ENCODE measurements at places on chromosomes 12 and 14. TPM values are rescaled to one million over a fixed set of nuclear protein-coding genes. Genes with fewer than 3 reads are reported as not detected.
A peak's percentile ranks its signal among the peaks of the same experiment; 100 is the strongest.

NOVA1 gene
- not detected for total RNA-seq

CDK17 gene
- 28.1 TPM for total RNA-seq

RAN gene
- 1,268 TPM for total RNA-seq

CIT gene
- total RNA-seq, result 20.2 TPM

CYP27B1 gene
- total RNA-seq, result 1.5 TPM

ABHD4 gene
- total RNA-seq, result 26.3 TPM

CLEC9A gene
- total RNA-seq, result not detected

TAS2R7 gene
- not detected for total RNA-seq

RPL10L gene
- total RNA-seq, result not detected

DNA sequence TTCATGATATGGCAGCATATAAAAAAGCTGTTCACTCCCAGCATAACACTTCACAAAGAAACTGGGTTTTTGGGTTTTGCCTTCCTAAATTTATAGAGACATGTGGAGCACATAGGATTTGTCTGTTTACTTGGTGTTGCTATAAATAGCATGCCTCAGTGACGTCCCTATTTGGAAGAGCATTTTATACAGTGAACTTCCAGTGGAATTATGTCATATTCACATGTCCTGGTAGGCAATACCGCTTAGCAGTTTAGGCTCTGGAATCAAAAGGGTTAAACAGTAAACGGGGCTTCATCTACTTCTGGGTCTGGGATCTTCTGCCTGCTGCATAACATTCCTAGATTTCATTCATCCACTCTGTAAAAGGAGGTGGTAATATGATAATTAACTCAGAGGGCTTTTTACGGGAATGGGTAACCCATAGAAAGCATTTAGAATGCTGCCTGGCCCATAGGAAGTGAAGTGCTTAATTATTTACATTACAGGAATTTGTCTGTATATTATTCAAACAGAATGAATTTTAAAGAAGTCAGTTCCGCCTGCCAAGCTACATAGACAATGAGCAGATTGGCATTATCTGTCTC lies 396.1 kb downstream of the TMTC2 start:
- H3K36me3 ChIP-seq, result no peaks in the 10 kb centered on the region
- H3K4me3 ChIP-seq, result no peak overlapping the region
- no peaks in the 10 kb centered on the region for H3K27me3 ChIP-seq
- DNase-seq, result no peak
- no peaks in the 10 kb centered on the region for H3K4me1 ChIP-seq

DNA sequence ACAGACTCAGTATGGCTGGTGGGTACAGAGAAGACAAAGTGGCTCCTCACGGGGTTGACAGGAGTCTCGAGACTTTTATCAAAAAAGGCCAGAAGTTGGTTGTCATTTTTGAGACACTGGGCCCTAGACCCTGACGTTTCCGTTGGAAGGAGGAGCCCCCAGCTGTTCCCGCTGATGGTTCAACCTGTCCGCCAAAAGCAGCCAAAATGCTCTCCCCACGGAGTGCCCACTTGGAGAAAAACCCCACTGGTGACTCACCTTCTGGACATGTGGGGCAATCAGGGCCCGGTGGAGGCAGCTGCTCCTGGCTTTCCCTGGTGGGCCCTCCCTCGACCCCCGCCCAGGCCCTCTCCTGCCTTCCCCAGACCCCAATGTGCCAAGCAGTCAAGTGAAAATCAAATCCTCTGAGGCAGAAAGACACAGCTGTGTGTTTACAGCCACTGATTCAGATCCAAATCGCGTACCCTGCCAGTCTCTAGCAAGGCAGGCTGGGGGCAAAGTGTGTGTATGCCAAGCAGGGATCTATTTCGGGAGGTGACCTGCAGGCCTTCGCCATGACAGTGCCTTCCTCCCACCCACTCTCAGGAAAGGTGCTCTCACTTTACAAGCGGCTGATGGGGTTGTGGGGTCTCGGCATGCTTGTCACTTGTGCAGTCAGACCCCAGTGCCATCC lies 347.4 kb downstream of the DPF3 start:
- H3K4me3 ChIP-seq, result no peak overlapping the region
- H3K27ac ChIP-seq, result no peak overlapping the region
- peaks cover 1% of the 10 kb centered on the region for H3K27me3 ChIP-seq
- H3K4me1 ChIP-seq, result peaks cover 16% of the 10 kb centered on the region
- no peaks in the 10 kb centered on the region for H3K36me3 ChIP-seq

GRCh38 chr12:64560396-64561301 lies 49.6 kb upstream of the RASSF3 start:
- H3K27ac ChIP-seq, result peak overlapping the region; percentile 69
- peak overlapping the region; percentile 46 for H3K4me3 ChIP-seq
- DNase-seq, result peak; percentile 96
- H3K27me3 ChIP-seq, result peaks cover 7% of the 10 kb centered on the region

DNA sequence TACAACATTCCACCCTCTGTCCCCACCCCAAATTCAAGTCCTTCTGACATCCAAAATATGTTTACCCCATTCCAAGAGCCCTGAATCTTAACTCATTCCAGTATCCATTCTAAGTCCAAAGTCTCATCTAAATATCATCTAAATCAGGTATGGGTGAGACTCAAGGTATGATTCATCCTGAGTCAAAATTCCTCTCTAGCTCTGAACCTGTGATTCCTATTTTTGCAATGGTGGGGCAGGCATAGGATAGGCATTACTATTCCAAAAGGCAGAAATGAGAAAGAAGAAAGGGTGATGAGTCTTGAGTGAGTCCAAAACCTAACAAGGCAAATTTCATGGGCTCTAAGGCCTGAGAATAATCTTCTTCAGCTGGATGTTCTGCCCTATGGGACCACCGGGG lies 140.3 kb upstream of the FAR2 start:
- DNase-seq, result no peak
- H3K4me3 ChIP-seq, result no peak overlapping the region
- H3K4me1 ChIP-seq, result no peaks in the 10 kb centered on the region

DNA sequence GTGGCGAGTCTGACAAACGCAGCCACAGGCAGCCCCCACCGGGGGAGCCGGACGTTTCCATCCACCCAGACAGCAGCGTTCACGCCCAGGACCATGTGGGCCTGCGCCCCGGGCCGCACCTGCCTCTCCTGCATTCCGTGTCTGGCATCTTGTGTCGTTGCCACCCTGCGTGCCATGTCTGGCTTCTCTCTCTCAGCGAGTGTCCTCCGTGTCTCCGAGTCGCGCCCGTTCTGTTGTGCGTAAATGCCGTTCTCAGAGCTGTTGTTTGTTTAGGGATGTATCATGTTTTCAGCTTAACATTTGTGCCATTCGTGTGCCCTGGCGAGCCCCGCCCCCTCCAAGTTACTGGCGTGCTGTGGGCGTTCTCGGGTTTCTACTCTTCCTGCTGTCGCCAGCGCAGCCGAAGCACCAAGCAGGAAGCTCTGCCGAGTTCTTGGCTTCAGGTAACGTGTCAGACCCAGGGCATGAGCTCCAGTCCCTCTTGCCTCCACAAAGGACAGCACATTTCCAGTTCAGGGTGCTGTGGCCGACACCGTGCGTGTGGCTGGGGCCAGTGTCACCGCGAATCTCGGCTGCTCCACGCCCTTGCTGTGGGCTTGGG lies 34.6 kb downstream of the NOC4L start:
- no peak overlapping the region for H3K4me3 ChIP-seq
- no peaks in the 10 kb centered on the region for H3K36me3 ChIP-seq
- no peak for DNase-seq
- H3K27ac ChIP-seq, result no peak overlapping the region
- no peaks in the 10 kb centered on the region for H3K4me1 ChIP-seq
- H3K27me3 ChIP-seq, result peaks cover 23% of the 10 kb centered on the region

GRCh38 chr12:70508178-70508577 lies 129.1 kb downstream of the PTPRB start:
- no peak overlapping the region for H3K4me3 ChIP-seq
- H3K27ac ChIP-seq, result no peak overlapping the region
- H3K36me3 ChIP-seq, result no peaks in the 10 kb centered on the region
- no peak for DNase-seq
- no peaks in the 10 kb centered on the region for H3K27me3 ChIP-seq

DNA sequence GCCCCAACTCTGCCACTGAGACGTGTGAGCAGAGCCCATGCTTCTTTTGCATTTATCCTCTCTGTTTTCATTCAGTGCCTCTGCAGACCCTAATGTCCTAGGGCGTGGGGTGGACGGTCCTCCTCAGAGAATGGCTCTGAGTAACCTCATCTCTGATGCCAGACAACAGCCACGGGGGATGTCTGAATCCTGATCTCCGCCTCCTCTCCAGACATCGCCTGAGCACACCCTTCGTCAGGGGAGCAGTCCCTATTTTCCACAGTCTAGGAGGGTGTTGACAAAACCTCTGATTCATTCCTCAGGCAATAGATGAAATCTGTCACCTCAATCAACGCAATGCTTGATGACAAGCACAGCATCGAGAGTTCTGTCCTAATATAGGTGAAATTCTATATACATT lies 109.2 kb upstream of the DYRK2 start:
- H3K4me1 ChIP-seq, result peaks cover 35% of the 10 kb centered on the region
- DNase-seq, result no peak
- no peak overlapping the region for H3K27ac ChIP-seq
- no peak overlapping the region for H3K4me3 ChIP-seq

DNA sequence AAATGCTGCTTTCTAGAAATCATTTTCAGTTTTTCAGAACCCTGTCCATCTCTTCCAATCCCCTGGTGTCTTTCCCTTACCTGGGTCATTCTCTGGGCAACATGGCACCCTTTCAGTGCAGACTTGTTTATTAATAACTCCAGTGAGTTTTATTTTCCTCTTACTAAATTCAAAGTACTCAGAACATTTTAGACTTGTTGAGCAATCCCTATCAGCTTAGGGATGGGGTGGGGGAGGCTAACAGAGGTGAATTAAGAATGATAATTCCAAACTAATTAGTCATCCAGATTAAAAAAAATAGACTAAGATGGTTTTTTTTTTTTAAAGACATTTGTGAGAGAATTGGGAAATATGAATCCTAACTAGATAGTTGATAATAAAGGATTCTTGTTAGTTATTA lies 10.7 kb downstream of the GPRC5A start:
- peak; percentile 21 for DNase-seq
- peaks cover 27% of the 10 kb centered on the region for H3K36me3 ChIP-seq
- H3K4me1 ChIP-seq, result peaks cover 78% of the 10 kb centered on the region
- peak overlapping the region; percentile 88 for H3K27ac ChIP-seq
- peaks cover 13% of the 10 kb centered on the region for H3K27me3 ChIP-seq

DNA sequence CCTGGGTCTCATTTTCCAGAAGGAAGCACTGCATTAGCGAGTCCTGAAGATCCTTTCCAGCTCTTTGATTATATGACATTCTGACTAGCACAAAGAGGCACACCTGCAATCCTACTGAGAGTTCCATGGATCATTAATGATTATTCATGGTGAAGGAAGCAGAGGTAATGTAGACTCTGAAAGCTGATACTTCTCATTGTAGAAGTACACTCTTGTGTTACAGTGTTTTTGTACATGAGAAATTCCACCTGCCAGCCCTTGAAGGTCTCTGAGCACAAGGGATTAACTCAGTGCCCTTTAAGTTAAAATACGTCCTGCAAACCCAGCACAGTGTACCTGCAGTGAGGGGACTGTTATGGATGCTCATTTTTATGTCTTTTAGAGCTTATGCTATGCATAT lies 558.8 kb upstream of the FBXO33 start:
- H3K4me3 ChIP-seq, result no peak overlapping the region
- H3K27ac ChIP-seq, result no peak overlapping the region
- H3K4me1 ChIP-seq, result no peaks in the 10 kb centered on the region
- no peak for DNase-seq
- no peaks in the 10 kb centered on the region for H3K36me3 ChIP-seq
- no peaks in the 10 kb centered on the region for H3K27me3 ChIP-seq

- H3K27ac ChIP-seq, result peak overlapping the region; percentile 98
- H3K4me1 ChIP-seq, result peaks cover 79% of the 10 kb centered on the region
Measured at GRCh38 chr12:108804271-108804953, 53.0 kb downstream of the SSH1 start.

- H3K4me3 ChIP-seq, result no peak overlapping the region
- no peak for DNase-seq
- peaks cover 52% of the 10 kb centered on the region for H3K36me3 ChIP-seq
- H3K27me3 ChIP-seq, result no peaks in the 10 kb centered on the region
- 0 out of 2 replicates have a peak overlapping the region, but pooled peaks have one; percentile 40 for H3K27ac ChIP-seq
- H3K4me1 ChIP-seq, result peaks cover 75% of the 10 kb centered on the region
Measured at GRCh38 chr12:62291864-62292760, 31.9 kb downstream of the USP15 start.

DNA sequence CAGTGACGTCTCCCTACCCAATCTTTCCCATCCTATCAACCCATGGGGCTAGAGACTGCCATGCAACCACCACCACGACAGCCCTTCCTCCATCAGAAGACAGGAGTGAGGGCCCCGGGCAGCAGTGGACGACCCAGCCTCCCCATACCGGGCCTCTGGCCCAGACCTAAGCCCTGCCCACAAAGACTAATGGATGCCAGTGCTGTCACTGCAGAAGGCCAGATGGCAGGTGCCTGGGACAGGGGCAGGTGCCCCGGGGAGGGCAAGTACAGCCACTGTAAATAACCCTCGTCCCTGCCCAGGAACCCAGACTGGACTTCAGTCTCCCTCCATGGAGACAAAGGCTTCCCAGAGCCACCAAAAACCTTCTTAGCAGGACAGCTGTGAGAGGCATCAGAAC lies 20.3 kb upstream of the HSPB8 start:
- H3K27ac ChIP-seq, result no peak overlapping the region
- H3K36me3 ChIP-seq, result no peaks in the 10 kb centered on the region
- no peak for DNase-seq

DNA sequence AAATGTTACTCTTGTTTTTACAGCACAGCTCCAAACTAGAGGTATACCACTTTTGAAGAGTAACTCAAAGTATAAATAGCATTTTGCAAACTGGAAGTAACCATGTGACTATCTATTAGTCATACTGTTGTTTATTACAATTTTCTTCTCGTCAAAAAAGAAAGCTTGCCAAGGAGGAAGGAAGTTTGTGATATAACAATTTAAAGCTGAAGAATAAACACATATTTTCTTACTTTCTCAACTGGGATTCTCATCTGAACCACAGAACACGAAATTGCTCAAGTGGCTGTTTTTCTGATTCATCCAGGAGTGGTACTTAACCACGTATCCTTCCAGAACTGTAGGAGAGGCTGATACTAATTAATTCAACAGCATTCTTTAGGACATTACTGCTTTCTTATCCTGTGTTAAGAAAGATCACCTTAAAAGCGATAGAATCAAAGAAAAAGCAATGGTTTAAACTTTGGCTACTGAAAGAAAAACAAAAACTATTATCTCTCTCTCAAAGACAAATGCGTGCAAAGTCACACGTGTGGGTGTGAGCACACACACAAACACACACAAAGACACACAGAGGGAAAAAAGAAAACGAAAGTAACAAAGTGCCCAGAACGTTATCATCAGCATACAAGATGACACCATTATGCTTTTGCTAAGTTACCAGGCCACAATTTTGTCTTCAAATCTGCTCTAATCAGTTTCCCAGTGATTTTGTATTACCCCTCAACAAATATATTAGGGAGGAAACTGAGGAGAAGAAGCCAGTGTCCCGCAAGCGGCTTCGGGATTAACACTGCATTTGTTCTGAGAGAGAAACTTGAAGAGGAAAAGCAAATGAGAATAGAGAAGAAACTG lies at the start of gene CLEC2B:
CLEC2B (minus strand) TSS at position 48 of the 855 bp plus-strand sequence.
- H3K27ac ChIP-seq, result peak within 1 kb of the TSS; percentile 17
- H3K36me3 ChIP-seq, result no peaks in the 10 kb centered on the region
- peak; percentile 56 for DNase-seq
- peaks cover 14% of the 10 kb centered on the region for H3K4me1 ChIP-seq
- H3K27me3 ChIP-seq, result no peaks in the 10 kb centered on the region
- H3K4me3 ChIP-seq, result peak within 1 kb of the TSS; percentile 90

- H3K36me3 ChIP-seq, result no peaks in the 10 kb centered on the region
- DNase-seq, result no peak
- H3K4me1 ChIP-seq, result peaks cover 11% of the 10 kb centered on the region
- no peak overlapping the region for H3K27ac ChIP-seq
Measured at GRCh38 chr12:92574051-92574783, 128.6 kb upstream of the PLEKHG7 start.

- DNase-seq, result no peak
- H3K27me3 ChIP-seq, result peaks cover 41% of the 10 kb centered on the region
- no peaks in the 10 kb centered on the region for H3K36me3 ChIP-seq
Measured at GRCh38 chr14:91328313-91329050, 84.0 kb upstream of the GPR68 start.
